ENCODE measurements at places on chromosomes 12 and 14.
A peak's percentile ranks its signal among the peaks of the same experiment; 100 is the strongest.

GRCh38 chr12:123231931-123232330, 1.0 kb downstream of the MPHOSPH9 start:
- H3K36me3 ChIP-seq: peaks cover 26% of the 10 kb centered on the region
- H3K4me1 ChIP-seq: peaks cover 49% of the 10 kb centered on the region
- peak overlapping the region; percentile 94 for H3K27ac ChIP-seq
- no peaks in the 10 kb centered on the region for H3K27me3 ChIP-seq
- peak overlapping the region; percentile 95 for H3K4me3 ChIP-seq

GRCh38 chr14:92459030-92459949, 54.3 kb upstream of the RIN3 start:
- peaks cover 36% of the 10 kb centered on the region for H3K4me1 ChIP-seq
- no peak for DNase-seq
- H3K27ac ChIP-seq: no peak overlapping the region
- H3K36me3 ChIP-seq: no peaks in the 10 kb centered on the region
- H3K27me3 ChIP-seq: no peaks in the 10 kb centered on the region

- H3K27ac ChIP-seq: no peak overlapping the region
- DNase-seq: no peak
- peaks cover 48% of the 10 kb centered on the region for H3K27me3 ChIP-seq
- H3K4me3 ChIP-seq: no peak overlapping the region
Observed at GRCh38 chr14:93538413-93538812, 107.7 kb downstream of the UNC79 start.

DNA sequence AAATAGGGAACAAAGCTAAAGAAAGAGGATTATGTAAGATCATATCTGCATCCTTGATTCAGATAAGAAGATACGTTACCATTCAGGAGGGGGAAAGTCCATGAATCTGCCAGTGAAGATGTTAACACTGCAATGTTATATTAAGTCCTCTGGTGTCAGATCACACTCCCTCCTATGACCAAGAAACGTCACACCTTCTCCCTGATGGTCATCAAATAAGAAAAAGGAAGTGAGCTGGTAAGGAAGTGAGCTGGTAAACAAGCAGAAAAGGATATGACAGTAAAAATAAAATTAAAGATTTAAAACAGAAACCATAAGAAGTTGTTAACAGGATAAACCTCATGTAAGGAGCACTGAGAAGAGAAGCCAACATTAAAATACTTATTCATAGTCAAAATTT, 340.2 kb downstream of the SEC23A start:
- H3K4me1 ChIP-seq: no peaks in the 10 kb centered on the region
- no peaks in the 10 kb centered on the region for H3K27me3 ChIP-seq
- no peaks in the 10 kb centered on the region for H3K36me3 ChIP-seq
- no peak for DNase-seq
- H3K4me3 ChIP-seq: no peak overlapping the region
- H3K27ac ChIP-seq: no peak overlapping the region

- peaks cover 42% of the 10 kb centered on the region for H3K36me3 ChIP-seq
- H3K27me3 ChIP-seq: no peaks in the 10 kb centered on the region
- peaks cover 5% of the 10 kb centered on the region for H3K4me1 ChIP-seq
- H3K4me3 ChIP-seq: no peak overlapping the region
- DNase-seq: no peak
Observed at GRCh38 chr12:124347335-124347734, 52.4 kb downstream of the RFLNA start.

GRCh38 chr12:14836336-14837210, 6.8 kb downstream of the ART4 start:
- no peaks in the 10 kb centered on the region for H3K36me3 ChIP-seq
- H3K27ac ChIP-seq: no peak overlapping the region
- H3K27me3 ChIP-seq: peaks cover 77% of the 10 kb centered on the region
- no peaks in the 10 kb centered on the region for H3K4me1 ChIP-seq

- peak; percentile 62 for DNase-seq
- H3K4me3 ChIP-seq: peak overlapping the region; percentile 91
- peak overlapping the region; percentile 95 for H3K27ac ChIP-seq
- peaks cover 46% of the 10 kb centered on the region for H3K4me1 ChIP-seq
- H3K36me3 ChIP-seq: peaks cover 47% of the 10 kb centered on the region
Observed at GRCh38 chr14:49893309-49894213, 679 bp downstream of the ARF6 start.

All from central memory CD8-positive, alpha-beta T cell (primary cell).